Left cardiac atrium (tissue), 4 donors: ENCODE measurements at places on chromosomes 4 and X. TPM values are rescaled to one million over a fixed set of nuclear protein-coding genes. Genes with fewer than 3 reads are reported as not detected.

HEPH gene
- 35.0 TPM for total RNA-seq

GRCh38 chr4:134787315-134787714 lies 585.7 kb upstream of the PABPC4L start:
- no peak for DNase-seq

DNA sequence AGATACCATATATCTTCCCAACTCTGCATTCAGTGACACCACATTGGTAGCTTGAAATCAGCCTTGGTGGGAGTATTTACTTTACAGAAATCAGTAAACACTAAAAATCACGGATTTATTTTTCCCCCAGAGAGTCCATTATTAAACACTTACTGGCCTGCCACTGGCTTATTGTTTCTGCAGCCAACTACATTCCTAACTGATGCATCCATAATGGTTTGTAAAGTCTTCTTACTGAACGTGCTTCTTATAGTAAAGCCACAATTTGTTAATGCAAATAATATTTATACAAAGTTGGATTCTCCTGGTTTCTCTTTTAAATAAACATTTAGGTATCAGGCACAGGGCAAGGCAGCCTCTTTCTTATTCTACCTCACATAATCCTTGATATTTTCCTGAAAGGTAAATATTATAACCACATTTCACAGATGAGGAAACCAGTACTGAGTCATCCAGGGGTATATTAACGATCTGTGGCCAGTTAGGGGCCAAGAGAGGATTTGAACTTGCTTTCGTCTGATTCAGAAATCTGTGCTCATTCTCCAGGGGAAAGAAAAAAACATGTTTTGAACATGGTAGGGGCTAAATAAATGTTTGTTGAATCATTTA lies 136.5 kb downstream of the RAB28 start:
- DNase-seq: no peak

TACR3 gene
- total RNA-seq: not detected

DNA sequence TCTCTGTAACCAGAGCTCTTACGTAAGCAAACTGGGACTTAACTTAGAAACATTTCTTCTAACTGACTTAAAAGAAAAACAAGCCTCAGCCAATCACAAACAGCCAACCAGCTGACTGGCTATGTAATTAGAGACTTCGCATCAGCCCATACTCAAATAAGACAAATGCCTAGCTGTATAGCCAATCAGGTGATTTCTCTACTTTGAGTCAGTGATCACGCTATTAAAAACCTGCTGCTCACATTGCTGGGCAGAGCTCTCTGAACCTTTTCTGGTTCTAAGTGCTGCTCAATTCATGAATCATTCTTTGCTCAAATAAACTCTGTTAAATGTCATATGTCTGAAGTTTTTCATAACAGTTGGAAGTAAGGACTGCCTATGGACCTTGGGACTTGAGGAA lies 9.9 kb upstream of the SMIM10L2A start:
- no peak for DNase-seq

AFM gene
- total RNA-seq: not detected

NHS gene
- total RNA-seq: 2.0 TPM

PPM1K gene
- 126 TPM for total RNA-seq

ADGRG2 gene
- 1.2 TPM for total RNA-seq

SOD3 gene
- 69.4 TPM for total RNA-seq

SPACA5 gene
- total RNA-seq: not detected

MTCP1 gene
- total RNA-seq: 51.5 TPM

GRCh38 chrX:107537815-107538214 lies 88.4 kb downstream of the FRMPD3 start:
- DNase-seq: no peak

- DNase-seq: no peak
These were observed 37.9 kb upstream of the FSTL5 start for GRCh38 chr4:162201673-162202072.

PDCL2 gene
- not detected for total RNA-seq

DNA sequence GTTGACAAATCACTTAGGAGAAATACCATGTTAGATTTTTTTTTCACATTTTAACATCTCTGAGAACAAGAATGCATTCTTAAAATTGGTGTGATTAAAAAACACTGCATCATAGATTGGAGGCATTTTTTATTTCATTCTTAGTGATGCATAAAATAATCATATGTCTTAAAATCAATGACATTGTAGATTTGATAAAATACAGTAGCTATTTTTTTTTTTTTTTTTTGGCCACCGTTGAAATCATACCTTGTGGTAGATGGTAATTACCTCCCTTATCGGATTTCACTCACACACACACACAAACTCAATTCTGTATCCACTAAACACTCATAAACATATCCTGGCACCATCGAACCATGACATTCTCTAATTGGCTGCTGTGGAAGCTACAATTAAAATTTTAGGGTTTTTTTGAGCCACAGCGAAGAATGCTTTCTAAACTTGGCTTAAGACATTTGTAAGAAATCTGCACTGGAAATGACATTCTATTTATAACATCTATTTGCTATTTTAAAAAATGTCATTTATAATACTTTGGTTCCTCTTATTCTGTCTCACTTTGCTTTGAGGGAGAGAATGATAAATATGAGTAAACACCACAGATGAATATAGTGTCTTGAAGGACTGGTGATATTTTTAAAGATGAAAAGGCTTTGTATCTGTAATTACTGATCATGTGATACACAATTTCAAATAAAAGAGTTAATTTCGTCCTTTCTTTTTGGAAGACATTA lies 60.1 kb downstream of the CCSER1 start:
- DNase-seq: no peak

DNA sequence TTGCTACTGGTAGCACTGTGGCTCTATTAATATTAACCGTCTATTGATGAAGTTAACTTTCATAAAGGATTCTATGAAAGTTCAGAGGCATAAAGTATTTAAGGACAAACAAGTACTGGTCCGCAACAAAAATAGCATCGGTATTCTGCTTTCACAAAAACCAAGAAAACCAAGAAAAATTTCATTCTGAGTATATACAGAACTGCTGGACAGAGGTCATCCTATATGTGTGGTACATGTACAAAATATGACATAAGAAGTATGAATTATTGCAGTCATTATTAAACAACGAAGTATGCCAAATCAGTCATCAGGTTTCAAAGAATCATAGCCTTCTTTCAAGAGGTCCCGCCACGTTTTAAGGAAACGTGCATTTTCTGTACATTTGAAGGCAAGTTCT lies 2.4 kb downstream of the C4orf46 start:
- no peak for DNase-seq

SPACA5B gene
- total RNA-seq: not detected

DNA sequence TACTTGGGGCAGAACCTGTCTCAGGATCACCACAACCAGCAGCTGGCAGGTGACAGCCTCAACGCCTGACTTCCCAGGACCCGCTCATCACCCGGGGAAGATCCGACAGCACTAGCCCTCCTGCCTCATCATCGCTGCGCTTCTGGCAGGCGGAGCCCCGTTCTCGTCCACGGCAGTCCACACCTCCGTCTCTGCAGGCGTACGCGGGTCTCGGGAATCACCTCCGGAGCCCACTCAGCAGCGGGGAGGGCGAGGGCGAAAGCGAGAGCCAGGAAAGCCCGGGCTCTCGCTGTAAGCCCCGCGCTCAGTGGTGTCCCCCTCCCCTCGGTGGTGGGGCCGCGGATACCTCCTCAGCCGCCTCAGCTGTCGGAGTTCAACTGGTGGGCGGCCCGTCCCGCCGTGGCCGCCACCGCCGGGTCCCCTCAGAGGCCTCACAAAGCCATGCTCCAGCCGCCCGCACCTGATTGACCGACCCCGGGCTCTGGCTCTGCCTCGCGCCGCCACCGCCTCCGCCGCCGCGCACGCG lies 518 bp upstream of the CNKSR2 start:
- DNase-seq: no peak
